Stimulated activated naive CD8-positive, alpha-beta T cell treated with anti-CD3 and anti-CD28 coated beads, Interleukin-15, Interleukin-2, amounts not matched to agents 100 U/mL and 50 U/mL, for 24 hours (primary cell): ENCODE measurements at places on chromosomes 16 and 17.

- DNase-seq = no peak
These were observed 150.2 kb upstream of the GSE1 start for GRCh38 chr16:85462714-85463611.

- DNase-seq = no peak
These were observed 12.2 kb upstream of the PRKCA start for GRCh38 chr17:66290101-66290722.

DNA sequence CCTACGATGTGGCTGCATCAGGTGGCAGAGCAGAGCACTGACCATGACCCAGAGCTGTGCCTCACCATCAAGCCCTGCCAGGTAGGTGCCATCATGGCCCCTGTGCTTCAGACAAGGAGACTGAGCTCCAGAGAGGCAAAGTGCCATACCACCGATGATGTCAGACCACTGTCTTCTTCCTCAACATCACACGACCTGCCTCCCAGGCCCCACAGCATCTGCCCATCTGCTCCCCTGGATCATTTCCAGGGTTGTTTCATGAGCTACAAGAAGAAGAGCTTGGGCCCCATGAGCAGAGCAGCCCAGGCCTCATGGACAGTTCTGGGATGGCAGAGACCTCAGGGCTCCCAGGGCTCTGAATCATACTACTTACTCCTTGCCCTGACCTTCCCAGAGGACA lies 9.9 kb downstream of the XYLT1 start:
- no peak for DNase-seq

DNA sequence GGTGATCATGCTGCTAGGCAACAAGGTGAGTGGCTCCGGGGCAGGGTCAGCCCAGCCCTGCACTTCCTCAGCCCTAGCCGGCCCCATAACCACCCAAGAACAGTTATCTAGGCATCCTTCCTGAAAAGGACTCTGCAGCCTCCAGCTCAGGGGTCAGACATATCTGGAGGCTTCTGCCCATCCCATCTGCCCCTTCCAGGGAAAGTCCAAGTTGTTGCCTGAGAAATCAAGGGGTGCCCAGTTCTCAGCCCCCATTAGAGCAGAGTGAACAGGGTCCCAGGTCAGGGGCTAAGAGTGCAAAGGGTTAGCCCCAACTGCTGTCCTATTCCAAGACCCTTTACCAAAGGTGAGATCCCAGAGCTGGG lies 4.1 kb upstream of the NHERF1 start:
- no peak for DNase-seq

DNA sequence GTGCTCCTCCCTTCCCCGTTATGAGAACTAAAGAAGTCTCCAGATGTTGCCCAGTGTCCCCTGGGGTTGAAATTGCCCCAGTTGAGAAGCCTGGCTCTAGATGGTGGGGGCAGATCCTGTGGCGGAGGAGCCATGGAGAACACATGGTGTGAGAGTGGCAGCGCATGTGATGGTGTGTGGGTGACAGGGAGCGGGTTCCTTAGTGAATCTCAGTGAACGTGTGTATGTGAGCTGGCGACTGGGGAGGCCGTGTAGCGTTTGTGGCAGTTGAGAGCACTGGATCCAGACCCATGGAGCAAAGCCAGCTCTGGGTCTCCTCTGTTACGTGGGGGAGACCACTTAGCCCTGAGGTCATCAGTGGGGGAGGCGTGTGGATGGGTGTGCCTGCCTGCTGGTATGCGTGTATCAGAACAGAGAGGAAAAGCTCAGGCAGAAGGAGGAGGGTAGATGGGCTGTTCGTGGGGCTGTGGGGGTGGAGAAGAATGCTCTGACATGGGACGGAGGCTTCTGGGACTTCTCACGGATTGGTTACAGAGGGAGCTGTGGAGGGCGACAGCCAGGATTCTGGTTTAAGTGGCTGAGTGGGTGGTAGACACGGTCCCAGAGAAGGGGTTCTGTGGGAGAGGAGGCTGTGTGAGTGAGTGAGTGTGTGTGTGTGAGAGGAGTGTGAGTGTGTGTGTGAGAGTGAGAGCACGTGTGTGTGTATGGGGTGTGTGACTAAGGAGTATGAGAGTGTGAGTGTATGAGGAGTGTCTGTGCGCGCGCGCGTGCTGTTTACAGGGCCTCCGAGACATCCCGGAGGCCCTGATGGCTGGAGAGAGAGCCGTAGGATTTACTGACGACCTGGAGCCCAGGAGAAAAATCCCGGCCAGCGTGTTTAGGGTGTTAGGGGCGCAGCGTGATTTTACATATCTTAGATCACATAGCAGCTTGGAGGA lies 193.8 kb downstream of the SNX29 start:
- no peak for DNase-seq

DNA sequence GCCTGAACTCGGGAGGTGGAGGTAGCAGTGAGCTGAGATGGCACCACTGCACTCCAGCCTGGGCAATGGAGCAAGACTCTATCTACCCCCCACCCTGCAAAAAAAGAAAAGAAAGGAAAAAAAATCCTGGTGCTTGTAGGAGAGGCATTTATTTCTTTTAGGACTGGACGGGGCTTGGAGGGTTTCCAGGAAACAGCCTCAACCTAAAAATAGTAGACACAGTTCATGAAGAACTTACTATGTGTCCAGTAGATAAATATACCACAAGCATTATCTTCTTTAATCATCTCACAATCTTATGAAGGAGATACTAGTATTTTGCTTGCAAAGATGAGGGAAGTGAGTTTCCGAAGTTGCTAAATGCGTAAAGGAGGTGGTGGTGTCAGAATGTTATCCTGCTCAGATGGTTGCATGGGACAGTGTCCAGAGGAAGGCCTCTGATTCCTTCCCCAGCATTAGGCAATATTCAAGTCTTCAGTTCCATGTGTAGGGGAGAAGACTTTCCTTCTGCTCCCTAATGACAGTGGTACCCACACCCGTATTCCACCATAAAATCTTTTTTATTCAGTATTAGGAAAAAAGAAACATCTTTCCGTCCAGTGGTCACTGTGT lies 263.2 kb downstream of the WWOX start:
- DNase-seq = no peak

DNA sequence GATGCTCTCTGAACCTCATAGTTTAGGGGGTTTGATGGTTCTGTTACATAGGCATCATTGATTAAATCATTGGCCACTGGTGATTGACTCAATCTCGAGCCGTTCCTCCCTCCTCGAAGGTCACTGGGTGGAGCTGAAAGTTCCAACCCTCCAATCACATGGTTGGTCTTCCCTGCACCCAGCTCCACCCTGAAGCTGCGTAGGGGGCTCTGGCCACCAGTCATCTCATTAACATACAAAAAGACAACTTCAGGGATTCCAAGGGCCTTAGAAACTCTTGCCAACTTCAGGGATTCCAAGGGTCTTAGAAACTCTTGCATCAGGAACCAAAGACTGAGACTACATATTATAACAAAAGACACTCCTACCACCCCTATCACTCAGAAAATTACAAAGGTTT lies 306.5 kb upstream of the TNRC6C start:
- DNase-seq = no peak

GRCh38 chr17:30218799-30219198 lies 16.7 kb downstream of the SLC6A4 start:
- DNase-seq = no peak

DNA sequence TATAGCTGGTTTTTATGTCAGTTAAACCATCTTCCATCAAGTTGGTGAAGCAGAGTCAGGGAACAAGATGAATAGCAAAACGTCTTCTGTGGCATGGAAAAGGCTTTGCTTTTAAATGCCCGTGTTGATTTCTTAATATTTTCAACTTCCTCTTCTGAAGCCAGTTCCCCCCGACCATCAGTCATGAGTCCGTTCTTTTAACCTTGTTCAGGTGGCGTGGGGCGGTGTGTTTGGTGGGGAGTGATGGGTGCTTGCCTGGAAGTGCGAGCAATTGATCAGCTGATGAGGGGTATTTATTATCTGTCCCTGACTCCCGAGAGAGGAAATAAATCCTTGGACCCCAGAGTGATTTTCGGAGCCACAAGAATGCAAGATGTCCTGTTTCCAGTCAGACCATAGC lies 147.1 kb downstream of the WWOX start:
- DNase-seq = no peak

GRCh38 chr17:31699281-31699680 lies 159.8 kb downstream of the COPRS start:
- no peak for DNase-seq

DNA sequence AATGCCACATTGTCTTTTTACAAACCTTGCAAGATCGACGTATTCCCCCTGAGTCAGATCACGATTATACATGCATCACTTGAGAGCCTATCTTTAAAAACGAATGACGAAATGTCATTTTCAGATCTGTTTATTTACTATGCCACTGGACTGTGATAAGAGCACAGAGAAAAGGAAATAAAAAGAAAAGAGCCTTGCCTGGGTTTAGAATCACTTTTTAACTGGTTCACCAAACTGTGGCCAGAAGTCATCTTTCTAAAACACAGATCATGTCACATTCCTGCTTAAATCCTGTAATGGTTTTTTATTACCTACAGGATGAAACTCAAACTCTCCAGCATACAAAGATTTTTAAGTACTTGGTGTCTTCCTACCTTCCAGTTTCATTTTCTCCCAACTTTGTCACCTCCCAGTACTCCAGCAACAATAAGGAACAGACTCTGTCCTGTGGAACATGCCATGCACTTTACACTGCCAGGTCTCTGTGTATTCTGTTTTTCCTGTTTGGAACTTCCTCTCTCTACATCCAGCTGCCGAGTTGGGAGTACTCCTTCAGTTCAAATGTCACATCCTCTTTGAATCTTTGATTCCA lies 91.5 kb downstream of the SNX11 start:
- DNase-seq = no peak

DNA sequence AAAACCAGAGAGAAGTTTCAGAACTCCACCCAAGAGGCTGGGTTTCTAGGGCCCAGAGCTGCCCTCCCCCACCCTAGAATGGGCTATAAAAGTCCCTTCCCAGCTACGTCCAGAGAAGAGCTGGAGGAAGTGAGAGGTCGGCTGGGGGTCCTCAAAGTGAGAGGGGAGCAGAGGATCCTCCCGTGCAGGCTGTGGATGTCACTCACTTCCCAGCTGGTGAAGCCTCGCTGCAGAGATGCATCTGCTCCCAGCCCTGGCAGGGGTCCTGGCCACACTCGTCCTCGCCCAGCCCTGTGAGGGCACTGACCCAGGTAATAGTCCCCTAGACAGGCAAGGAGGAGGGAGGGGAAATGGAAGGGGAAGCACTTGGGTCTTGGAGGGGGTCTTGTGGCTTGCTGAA lies at the start of gene EPX:
Gene EPX, plus strand, starts transcription at position 115 of the 400 bp plus-strand sequence. Its CDS starts 121 bp downstream, at position 236.
- DNase-seq = no peak

DNA sequence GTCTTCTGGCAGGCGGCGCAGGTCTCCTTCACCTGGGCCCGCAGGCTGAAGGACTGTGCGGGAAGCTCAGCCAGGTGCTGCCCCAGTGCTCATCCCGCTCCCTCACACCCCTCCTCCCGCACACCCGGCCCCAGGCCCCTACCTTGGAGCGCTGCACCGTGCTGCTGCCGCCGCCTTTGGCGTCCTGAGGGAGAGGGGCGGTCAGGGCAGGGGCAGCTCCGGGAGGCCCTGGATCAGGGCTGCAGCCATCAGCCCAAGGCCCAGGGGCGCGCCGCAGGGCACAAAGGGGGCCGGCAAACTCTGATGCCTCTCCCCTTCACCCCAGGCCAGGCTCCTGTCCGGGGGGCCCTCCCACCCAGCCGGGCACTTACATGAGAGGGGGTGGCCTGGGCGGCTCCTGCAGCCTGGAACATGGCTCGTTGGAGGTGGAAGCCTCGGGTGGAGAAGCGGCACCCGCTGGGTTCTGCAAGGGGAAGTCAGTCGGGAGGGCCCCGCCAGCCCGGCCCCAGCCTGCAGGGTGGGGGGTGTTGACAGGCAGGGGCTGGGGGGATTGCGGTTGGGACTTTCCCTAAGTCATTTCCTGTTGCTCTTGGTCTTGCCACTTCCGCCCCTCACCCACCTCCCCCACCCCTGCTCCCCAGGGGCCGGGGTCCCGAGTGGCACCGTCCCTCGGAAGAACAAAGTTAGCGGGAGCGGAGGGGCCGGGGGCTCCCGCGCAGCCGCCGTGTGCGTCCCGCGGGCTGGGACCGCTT lies 863 bp downstream of the LIMD2 start:
- DNase-seq = peak; percentile 88

DNA sequence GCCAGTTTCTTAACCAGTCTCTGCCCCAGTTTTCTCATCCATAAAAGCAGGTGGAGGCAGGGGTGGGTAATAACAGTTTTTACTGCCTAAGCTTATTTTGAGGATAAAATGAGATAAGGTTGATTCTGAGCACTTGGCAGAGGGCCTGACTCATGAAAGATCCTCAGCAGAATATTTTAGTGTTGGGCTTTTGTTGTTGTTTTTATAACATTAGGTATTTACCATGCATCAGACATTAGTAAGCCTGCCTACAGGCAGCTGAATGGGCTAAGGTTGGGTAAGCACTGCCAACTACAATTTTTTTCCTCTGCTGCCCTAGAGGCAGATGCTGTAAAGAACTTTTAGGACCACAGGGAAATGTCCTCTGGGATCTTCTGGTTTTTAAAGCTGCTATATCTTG lies 43.1 kb downstream of the SCNN1G start:
- no peak for DNase-seq

GRCh38 chr17:11805138-11805537 lies 192.1 kb downstream of the ZNF18 start:
- DNase-seq = no peak

DNA sequence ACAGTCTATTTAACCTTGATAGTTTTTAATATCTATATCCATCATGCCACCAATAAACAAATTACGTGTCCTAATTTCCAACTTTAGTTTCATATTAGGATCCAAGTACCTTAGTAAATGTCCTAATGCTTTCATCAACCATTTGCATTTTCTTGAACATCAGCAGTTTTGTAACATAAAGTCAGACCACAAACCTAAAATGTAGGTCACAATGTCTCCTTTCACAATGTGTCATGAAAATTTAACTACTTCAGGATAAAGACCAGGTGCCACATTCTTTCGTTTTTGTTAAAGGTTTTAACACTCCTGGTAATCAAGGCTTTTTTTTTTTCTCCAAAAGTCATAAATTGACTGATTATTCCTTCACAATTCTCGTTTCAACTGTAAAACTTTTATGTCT lies 310.7 kb upstream of the PMFBP1 start:
- no peak for DNase-seq
